ENCODE measurements at places on chromosomes 16 and 17. TPM values are rescaled to one million over a fixed set of nuclear protein-coding genes. Genes with fewer than 3 reads are reported as not detected.

- no peak for DNase-seq
- no peak overlapping the region for H3K4me3 ChIP-seq
- peaks cover 13% of the 10 kb centered on the region for H3K27me3 ChIP-seq
Measured at GRCh38 chr17:50661795-50662391, 27.2 kb downstream of the ABCC3 start.

- no peaks in the 10 kb centered on the region for H3K27me3 ChIP-seq
- peaks cover 21% of the 10 kb centered on the region for H3K36me3 ChIP-seq
- peak overlapping the region; percentile 95 for H3K27ac ChIP-seq
- no peak for DNase-seq
- H3K4me1 ChIP-seq: peaks cover 54% of the 10 kb centered on the region
Measured at GRCh38 chr16:20899477-20900298, 470 bp downstream of the DCUN1D3 start.

- no peaks in the 10 kb centered on the region for H3K4me1 ChIP-seq
- H3K4me3 ChIP-seq: no peak overlapping the region
- H3K36me3 ChIP-seq: no peaks in the 10 kb centered on the region
- no peak for DNase-seq
- no peak overlapping the region for H3K27ac ChIP-seq
- H3K27me3 ChIP-seq: no peaks in the 10 kb centered on the region
Measured at GRCh38 chr16:65196420-65197075, 74.7 kb upstream of the CDH11 start.

- DNase-seq: no peak
- peaks cover 3% of the 10 kb centered on the region for H3K36me3 ChIP-seq
- peak overlapping the region; percentile 93 for H3K27ac ChIP-seq
Measured at GRCh38 chr16:27273330-27273669, 4.7 kb upstream of the NSMCE1 start.

DNA sequence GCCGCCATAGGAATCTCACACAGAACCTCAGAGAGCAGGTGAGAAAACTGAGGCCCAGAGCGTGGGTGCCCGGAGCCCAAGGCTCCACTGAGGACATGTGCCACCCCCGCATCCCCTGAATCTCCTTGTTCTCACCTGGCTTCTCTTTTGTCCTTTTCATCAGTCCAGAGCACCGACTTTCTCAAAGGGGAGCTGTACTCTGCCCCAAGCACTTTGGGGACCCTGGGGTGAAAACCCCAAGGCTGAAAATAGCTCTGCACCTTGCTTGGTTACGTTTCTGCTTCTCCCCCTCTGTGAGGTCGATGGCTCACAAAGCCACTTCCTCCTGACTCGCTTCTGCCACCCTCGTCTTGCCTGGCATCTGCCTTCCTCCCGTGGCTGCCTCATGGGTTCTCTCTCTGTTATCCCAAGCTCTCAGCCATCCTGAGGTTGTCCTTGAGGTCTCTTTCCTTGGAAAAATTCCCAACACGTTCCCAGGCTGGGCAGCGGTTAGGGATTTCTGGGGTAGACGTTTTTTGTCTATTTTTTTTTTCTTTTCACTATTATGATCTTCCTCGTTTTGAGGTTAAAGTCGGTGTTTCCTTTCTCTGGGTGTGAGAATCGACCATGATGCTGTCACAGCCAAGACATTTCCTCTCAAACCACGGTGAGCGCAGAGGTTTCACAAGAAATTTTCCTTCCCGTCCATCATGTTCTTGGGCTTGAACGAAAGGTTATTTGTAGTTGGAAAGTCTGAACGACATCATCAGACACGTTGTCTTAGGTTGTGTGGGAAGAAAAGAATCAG, 37.2 kb downstream of the IRF8 start:
- no peaks in the 10 kb centered on the region for H3K36me3 ChIP-seq
- H3K27ac ChIP-seq: peak overlapping the region; percentile 98
- peak; percentile 66 for DNase-seq
- H3K4me1 ChIP-seq: peaks cover 90% of the 10 kb centered on the region
- H3K27me3 ChIP-seq: no peaks in the 10 kb centered on the region

GRCh38 chr17:72651988-72652387, 440.5 kb downstream of the SLC39A11 start:
- H3K4me1 ChIP-seq: no peaks in the 10 kb centered on the region
- peaks cover 6% of the 10 kb centered on the region for H3K36me3 ChIP-seq
- no peak overlapping the region for H3K4me3 ChIP-seq

DNA sequence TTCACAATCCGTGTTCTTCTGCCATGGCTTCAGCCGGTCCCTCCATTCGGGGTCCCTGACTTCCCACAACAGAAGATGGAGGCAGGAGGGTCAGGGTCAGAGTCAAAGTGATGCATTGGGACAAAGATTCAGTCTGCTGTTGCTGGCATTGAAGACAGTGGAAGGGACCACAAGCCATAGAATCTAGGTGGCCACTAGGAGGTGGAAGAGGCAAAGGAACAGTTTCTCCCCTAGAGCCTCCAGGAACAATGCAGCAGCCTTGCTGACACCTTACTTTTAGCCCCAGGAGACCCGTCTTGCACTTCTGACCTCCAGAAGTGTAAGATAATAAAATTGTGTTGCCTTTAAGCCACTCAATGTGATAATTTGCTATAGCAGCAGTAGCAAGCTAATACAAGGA, 55.9 kb downstream of the MFSD11 start:
- peaks cover 5% of the 10 kb centered on the region for H3K36me3 ChIP-seq
- peaks cover 11% of the 10 kb centered on the region for H3K4me1 ChIP-seq
- H3K27ac ChIP-seq: no peak overlapping the region
- DNase-seq: no peak
- H3K27me3 ChIP-seq: no peaks in the 10 kb centered on the region
- no peak overlapping the region for H3K4me3 ChIP-seq

DNA sequence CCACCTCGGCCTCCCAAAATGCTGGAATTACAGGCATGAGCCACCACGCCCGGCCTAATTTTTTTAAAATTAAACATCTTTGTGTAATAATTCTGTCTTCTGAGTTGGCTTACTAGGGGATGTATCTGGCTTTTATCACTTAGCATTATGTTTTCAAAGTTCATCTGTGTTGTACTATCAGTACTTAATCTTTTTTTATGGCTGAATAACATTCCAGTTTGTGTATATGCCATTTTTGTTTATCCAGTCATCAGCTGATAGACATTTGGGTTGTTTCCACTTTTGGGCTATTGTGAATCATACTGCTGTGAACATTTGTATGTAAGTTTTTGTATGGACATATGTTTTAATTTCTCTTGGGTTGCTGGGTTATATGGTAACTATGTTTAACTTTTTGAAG, 69.0 kb downstream of the CHD9 start:
- peaks cover 30% of the 10 kb centered on the region for H3K4me1 ChIP-seq
- no peak overlapping the region for H3K4me3 ChIP-seq
- peak overlapping the region; percentile 24 for H3K27ac ChIP-seq
- peaks cover 4% of the 10 kb centered on the region for H3K36me3 ChIP-seq
- DNase-seq: no peak

DNA sequence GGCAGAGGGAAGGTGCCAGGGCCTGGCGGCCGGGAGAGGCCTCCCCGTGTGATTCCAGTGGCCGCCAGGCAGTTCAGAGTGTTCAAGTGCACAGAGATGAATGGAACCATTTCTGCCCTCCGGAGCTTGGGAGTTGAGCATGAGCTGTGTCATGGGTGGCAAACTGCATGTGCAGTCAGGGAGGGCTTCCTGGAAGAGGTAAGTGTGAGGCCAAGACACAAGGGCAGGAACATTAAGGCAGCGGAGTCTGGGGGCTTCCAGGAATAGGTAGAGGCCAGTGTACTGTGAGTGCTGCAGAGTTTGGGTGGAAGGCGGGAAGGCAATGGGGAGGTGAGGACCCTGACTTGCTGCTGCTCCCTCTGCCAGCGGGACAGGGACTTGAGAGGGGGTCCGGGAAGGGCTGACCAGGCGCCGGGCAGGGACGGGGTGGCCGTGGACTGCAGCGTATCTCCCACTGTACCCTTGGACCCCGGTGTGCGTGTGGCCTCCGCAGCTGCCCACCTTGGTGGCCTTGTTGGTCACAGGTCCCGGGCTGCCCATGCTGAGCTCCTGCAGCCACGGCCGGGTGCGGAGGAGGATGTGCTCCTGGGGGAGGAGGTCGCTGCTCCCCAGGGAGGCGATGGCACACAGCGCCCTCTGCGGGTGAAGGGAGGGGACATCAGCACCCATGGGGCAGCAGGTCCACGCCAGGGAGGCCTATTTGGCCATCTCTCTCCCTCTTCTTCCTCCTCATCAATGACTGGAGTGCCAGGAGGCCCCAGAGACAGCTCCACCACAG, 7.5 kb upstream of the CEP131 start:
- peaks cover 32% of the 10 kb centered on the region for H3K4me1 ChIP-seq
- no peak overlapping the region for H3K27ac ChIP-seq
- no peak for DNase-seq
- H3K4me3 ChIP-seq: no peak overlapping the region
- H3K36me3 ChIP-seq: peaks cover 34% of the 10 kb centered on the region

DNA sequence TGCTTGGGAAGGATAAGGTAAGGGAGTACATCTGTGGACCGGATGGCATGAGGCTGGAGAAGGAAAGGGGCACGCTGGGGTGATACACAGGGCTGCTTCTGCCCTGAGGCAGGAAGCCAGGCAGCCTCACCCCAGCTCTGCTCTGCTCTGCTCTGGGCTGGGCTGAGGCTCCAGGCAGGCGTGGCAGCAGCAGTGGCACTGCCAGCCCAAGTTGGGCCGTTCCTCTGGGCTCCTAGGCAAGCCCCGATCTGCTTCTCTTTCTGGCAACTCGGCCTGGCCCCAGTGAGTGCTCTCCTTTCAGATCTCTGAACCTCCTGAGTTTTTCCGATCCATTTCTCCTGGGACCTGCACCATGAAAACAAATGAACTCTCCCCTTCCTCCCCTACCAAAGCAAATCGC, 44.9 kb downstream of the VAC14 start:
- no peak overlapping the region for H3K27ac ChIP-seq
- DNase-seq: no peak
- H3K4me1 ChIP-seq: no peaks in the 10 kb centered on the region
- H3K36me3 ChIP-seq: peaks cover 73% of the 10 kb centered on the region
- H3K4me3 ChIP-seq: no peak overlapping the region

- DNase-seq: no peak
- H3K36me3 ChIP-seq: no peaks in the 10 kb centered on the region
- H3K27ac ChIP-seq: no peak overlapping the region
- H3K4me3 ChIP-seq: no peak overlapping the region
Measured at GRCh38 chr17:6109536-6109935, 39.4 kb downstream of the WSCD1 start.

- no peaks in the 10 kb centered on the region for H3K4me1 ChIP-seq
- H3K4me3 ChIP-seq: no peak overlapping the region
- H3K36me3 ChIP-seq: peaks cover 5% of the 10 kb centered on the region
- no peak overlapping the region for H3K27ac ChIP-seq
Measured at GRCh38 chr16:66616592-66616991, 12.1 kb downstream of the CMTM3 start.

GRCh38 chr17:18910881-18911280, 41.1 kb upstream of the SLC5A10 start:
- H3K27me3 ChIP-seq: no peaks in the 10 kb centered on the region
- H3K27ac ChIP-seq: no peak overlapping the region
- no peak for DNase-seq
- H3K4me3 ChIP-seq: no peak overlapping the region
- H3K36me3 ChIP-seq: peaks cover 75% of the 10 kb centered on the region

- H3K4me3 ChIP-seq: no peak overlapping the region
- H3K27ac ChIP-seq: no peak overlapping the region
- no peaks in the 10 kb centered on the region for H3K27me3 ChIP-seq
- no peak for DNase-seq
- no peaks in the 10 kb centered on the region for H3K4me1 ChIP-seq
- H3K36me3 ChIP-seq: no peaks in the 10 kb centered on the region
Measured at GRCh38 chr17:13346081-13346533, 255.6 kb downstream of the HS3ST3A1 start.

DNA sequence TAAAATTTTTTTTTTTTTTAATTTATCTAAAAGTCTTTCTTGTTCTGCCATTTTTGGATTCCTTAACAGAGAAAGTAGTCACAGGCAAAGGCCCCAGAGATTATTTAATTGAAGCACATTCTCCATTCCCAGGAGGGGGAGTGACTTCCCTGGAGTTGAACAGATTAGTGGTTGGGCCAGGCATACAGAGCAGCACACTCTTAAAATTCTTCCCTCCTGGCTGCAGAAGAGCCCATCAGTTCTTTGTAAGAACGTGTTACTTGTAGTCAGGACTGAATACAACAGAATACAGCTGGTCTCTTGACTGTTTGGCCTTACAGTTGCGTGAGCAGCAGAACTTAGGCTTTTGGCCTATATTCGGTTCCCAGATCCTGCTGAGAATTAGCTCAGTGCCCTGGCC, 1.8 kb downstream of the ALKBH5 start:
- peaks cover 57% of the 10 kb centered on the region for H3K4me1 ChIP-seq
- peak overlapping the region; percentile 81 for H3K27ac ChIP-seq
- peak overlapping the region; percentile 98 for H3K4me3 ChIP-seq

- no peak for DNase-seq
- H3K27ac ChIP-seq: no peak overlapping the region
- peaks cover 54% of the 10 kb centered on the region for H3K36me3 ChIP-seq
- no peaks in the 10 kb centered on the region for H3K27me3 ChIP-seq
- H3K4me1 ChIP-seq: peaks cover 54% of the 10 kb centered on the region
Measured at GRCh38 chr16:346587-346986, 5.9 kb downstream of the AXIN1 start.

DNA sequence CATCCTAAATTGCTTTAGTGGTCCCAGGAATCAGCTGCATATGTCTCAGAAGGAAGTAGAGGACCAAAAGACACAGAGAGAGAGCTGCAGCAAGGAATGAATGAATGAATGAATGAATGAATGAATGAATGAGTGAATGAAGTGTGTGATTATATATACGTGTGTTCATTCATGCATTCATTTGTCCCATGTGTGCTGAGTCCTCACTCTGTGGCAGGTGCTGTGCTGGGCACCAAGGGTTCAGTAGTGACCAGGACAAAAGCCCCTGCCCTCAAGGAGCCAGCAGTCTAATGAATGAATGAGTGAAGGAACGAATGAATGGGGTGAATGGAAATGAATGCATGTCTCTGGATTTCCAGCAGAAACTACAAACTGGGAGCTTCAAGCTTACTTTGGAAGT, 9.4 kb downstream of the CNGB1 start:
- no peak overlapping the region for H3K27ac ChIP-seq
- DNase-seq: no peak
- no peak overlapping the region for H3K4me3 ChIP-seq
- H3K36me3 ChIP-seq: no peaks in the 10 kb centered on the region

DNA sequence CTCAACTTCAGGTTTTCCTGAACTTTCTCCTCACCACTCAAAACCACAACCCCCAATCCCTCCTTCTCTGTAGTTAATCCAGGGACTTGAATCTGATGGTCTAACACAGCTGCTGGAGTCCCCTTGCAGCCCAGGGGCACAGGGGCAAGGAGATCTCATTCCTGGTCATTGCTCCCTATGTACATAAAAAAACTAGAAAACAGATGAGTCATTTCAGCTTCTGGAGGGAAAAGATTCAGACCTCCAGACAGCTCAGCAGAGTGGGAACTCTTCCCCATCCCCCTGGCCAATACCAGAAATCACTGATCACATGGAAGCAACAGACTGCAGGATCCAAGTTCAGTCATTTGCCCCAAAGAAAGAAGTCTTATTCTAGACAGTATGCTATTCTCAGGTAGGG, 62.1 kb downstream of the DYNLRB2 start:
- no peak for DNase-seq
- no peak overlapping the region for H3K4me3 ChIP-seq
- no peak overlapping the region for H3K27ac ChIP-seq
- H3K4me1 ChIP-seq: peaks cover 8% of the 10 kb centered on the region
- peaks cover 4% of the 10 kb centered on the region for H3K36me3 ChIP-seq
- no peaks in the 10 kb centered on the region for H3K27me3 ChIP-seq

EXOC3L1 gene
- not detected for total RNA-seq

SLFN13 gene
- total RNA-seq: 15.3 TPM

SPNS2 gene
- 0.38 TPM for total RNA-seq

FNDC8 gene
- total RNA-seq: not detected

MYCBPAP gene
- 2.3 TPM for total RNA-seq

COX10 gene
- total RNA-seq: 20.8 TPM

SEZ6 gene
- total RNA-seq: not detected

CNTD1 gene
- total RNA-seq: not detected

SYCE1L gene
- total RNA-seq: 5.1 TPM

TERB1 gene
- total RNA-seq: not detected
